KG1 (cell line): ENCODE measurements at places on chromosomes 1 and 21.

- peak; percentile 42 for DNase-seq
These were observed 218.7 kb upstream of the COA6 start for GRCh38 chr1:234154320-234155251.

DNA sequence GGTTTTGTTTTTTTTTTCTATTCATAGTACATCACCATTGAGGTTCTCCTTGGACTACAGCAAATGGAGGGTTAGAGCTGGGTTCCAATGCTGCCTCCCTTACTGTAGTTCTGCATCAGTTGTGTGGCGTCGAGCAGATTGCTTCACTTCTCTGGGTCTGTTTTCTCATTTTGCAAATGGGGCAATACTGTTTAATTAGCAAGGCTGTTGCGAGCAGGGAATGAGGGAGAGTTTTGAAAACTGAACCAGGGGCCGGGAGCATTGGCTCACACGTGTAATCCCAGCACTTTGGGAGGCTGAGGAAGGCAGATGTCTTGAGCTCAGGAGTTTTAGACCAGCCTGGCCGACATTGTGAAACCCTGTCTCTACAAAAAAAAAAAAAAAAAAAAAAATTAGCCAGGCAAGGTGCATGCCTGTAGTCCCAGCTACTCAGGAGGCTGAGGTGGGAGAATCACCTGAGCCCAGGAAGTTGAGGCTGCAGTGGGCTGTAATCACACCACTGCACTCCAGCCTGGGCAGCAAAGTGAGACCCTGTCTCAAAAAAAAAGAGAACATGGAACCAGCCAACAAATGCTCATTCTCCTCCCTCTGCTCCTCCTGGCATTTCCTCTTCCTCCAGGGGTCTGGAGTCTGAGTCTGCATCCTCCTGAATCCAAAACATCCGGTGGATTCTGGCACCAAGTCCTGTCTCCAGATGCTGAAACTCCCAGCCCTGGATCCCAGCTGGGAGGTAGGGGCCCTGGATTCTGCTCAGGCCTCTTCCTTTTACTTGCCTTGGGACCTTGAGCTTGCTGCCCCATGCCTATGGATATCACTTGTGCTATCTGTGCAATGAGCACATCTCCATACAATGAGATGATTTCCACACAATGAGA lies 3.7 kb upstream of the PLOD1 start:
- DNase-seq = no peak

GRCh38 chr1:235207209-235207565 lies 46.1 kb upstream of the RBM34 start:
- no peak for DNase-seq

- no peak for DNase-seq
These were observed 49.6 kb downstream of the TNFRSF8 start for GRCh38 chr1:12112711-12113161.

DNA sequence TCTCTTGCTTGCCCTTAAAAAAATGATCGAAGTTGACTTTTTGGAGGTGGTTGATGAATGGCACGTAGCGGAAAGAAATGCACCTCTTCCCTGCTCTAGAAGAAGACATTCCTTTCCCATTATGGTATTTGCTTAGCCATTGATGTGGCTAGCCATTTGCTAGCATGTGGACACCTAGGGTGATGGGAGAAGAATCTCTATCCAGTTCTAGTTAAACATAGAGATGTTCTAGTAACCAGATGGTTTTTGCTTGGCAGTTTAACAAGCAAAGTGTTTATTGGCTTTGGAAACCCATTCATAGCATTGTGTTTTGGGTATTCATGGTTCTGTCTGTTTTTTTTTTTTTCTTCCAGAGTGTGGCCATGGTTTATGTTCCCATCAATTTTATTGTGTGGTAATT lies 78.9 kb downstream of the KCNJ6 start:
- no peak for DNase-seq

GRCh38 chr1:26784023-26784871 lies 3.5 kb upstream of the PIGV start:
- DNase-seq = no peak

DNA sequence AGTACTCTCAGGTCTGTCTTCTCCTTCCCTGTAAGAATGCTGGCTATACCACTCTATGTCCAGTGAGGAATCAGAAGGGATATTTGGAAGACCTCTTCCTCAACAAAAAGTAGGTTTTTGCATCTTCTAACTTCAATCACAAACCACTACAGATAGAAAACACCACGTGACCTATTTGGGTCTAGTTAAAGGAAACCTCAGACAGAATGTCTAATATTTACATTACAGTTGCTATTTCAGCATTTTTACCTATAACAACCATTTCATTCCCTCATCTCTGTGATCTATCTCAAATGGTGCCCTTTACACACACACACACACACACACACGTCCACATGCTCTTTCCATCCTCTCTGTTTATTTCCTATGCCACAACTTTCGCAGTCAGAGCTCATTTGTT lies 7.9 kb upstream of the ADORA3 start:
- DNase-seq = no peak

- DNase-seq = no peak
These were observed 70.5 kb downstream of the CD34 start for GRCh38 chr1:207840380-207840779.

- no peak for DNase-seq
These were observed 58.9 kb upstream of the TLR5 start for GRCh38 chr1:223201967-223202366.

GRCh38 chr1:47631411-47631995 lies 193.7 kb downstream of the FOXD2 start:
- DNase-seq = no peak

DNA sequence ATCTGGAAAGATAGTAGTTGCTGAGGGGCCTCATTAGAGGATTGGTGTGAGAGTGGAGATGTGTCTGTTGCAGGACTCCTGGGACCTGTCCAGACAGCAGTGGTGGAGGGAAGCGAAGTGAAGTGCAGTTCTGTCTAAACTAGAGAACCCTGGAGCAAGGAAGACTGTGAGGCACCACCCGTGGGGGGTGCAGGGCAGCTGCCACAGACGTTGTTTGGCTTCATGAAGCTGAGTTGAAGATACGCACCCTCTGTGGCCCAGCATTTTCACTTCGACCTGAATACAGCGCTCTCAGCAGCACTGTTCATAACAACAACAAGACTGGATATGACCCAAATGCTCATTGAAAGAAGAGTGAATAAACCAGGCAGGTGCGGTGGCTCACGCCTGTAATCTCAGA lies 29.3 kb downstream of the ABCG1 start:
- no peak for DNase-seq

DNA sequence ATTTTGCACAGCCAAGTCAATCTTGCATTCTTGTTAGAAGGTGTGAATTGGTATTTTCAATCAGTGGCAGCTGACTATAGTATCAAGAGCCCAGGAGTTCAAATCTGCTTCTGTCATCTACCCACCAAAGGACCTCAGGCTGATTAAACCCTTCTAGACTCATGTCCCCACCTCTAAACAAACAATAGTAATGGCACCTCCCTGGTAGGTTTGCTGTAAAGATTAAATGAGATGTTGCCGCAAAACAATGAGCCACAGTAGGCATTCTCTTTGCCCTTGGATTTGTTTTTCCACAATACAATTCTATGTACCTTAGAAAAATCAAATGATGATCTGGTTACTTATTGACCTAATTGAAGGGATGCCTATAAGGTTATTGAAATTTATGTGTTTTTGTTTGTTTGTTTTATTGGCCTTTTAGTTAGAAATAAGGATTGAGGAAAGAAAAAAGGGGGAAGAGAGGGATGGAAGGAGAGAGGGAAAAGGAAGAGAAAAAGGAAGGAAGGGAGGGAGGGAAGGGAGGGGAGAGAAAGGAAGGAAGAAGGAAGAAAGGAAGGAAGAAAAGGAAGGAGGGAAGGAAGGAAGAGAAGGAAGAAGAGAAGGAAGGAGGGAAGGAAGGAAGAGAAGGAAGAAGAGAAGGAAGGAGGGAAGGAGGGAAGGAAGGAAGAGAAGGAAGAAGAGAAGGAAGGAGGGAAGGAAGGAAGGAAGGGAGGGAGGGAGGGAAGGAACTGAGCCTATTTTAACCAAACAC lies 110.7 kb downstream of the ETS2 start:
- DNase-seq = no peak

GRCh38 chr1:32182060-32182459 lies 2.6 kb downstream of the TXLNA start:
- no peak for DNase-seq

GRCh38 chr1:98054786-98055185 lies 134.0 kb upstream of the DPYD start:
- no peak for DNase-seq

DNA sequence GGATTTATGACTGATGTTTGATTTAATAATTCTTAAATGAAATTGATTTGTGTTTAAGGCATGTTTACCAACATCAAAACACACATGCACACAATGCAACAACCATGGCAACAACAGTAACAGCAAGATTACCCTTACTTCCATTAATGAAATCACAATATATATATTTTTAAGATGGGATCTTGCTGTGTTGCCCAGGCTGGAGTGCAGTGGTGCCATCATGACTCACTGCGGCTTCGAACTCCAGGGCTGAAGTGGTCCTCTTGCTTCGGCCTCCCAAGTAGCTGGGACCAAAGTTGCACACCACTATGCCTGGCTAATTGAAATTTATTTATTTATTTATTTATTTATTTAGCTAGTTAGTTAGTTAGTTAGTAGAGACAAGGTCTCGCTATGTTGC lies 27.7 kb downstream of the NEK7 start:
- DNase-seq = no peak

GRCh38 chr21:40668555-40669275 lies 178.2 kb downstream of the DSCAM start:
- no peak for DNase-seq

- no peak for DNase-seq
These were observed 4.0 kb upstream of the HSD3B2 start for GRCh38 chr1:119410961-119411360.

GRCh38 chr1:232705815-232706575 lies 76.1 kb upstream of the SIPA1L2 start:
- DNase-seq = no peak

DNA sequence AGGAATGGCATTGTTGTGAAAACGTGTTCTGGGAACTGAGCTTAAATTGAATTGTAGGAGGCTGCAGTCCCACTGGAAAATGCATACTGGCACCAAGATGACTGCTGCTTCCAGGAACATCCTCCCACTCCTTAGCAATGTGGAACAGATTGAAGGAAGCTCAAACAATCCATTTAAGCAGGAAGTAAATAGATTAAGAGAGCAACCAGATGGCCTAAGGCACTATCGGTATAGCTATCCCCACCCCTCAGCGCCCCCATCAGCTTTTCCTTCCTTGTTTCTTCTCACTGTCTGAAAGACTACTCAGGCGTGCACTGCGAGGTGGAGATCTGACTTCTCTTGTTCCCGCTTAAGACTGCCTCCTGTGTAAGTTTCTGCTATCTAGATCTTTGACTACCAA lies 4.0 kb upstream of the IFI16 start:
- DNase-seq = no peak

DNA sequence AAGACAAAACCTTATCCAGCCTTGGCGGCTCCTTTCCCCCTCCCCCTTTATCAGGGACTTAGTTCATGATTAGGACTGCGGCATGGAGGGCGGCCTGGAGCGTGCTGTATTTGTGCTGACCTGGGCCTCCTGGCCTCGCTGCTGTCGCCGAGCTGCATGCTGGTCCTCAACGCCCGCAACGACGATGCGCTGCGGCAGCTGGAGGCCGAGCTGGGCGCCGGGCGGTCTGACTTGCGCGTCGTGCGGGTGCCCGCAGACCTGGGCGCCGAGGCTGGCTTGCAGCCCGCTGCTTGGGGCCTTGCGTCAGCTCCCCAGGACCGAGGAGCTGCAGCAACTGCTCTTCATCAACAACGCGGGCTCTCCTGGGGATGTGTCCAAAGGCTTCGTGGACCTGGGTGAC lies 70.9 kb downstream of the TM2D1 start:
- no peak for DNase-seq

GRCh38 chr1:109392037-109392787 lies 5.5 kb downstream of the SORT1 start:
- DNase-seq = no peak

DNA sequence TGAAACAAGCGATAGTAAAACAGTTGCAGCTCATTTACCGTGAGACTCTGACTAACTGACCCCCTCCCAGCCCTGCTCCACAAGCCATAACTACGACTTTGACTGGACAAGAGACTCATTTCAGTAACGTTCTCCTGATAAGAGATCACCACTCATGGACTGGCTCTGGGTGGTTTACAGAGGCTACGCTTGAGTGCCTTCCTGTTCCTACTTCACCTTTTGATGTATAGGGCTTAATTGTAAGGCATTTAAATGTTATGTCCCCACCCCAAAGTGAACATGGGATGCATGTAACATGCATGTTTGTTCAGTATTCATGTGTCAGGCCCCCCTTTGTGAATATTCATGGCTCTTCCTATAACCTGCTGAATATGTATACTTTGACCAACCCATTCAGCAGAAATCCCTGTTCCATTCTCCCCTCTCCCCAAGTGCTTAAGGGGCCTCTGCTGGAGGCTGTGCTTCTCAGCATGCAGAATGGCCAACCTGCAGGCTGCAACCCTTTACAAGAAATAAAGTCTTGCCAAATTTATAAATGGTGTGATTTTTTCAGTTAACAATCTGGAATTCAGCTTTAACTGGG lies 50.7 kb upstream of the SPOCD1 start:
- no peak for DNase-seq

- DNase-seq = no peak
These were observed 393 bp downstream of the BLZF1 start for GRCh38 chr1:169368406-169368769.

GRCh38 chr1:222045786-222046185 lies 303.9 kb upstream of the DUSP10 start:
- DNase-seq = no peak

GRCh38 chr1:19091196-19091953 lies 118.7 kb downstream of the UBR4 start:
- no peak for DNase-seq

- no peak for DNase-seq
These were observed 35.1 kb upstream of the GUCA2B start for GRCh38 chr1:42118125-42118524.

DNA sequence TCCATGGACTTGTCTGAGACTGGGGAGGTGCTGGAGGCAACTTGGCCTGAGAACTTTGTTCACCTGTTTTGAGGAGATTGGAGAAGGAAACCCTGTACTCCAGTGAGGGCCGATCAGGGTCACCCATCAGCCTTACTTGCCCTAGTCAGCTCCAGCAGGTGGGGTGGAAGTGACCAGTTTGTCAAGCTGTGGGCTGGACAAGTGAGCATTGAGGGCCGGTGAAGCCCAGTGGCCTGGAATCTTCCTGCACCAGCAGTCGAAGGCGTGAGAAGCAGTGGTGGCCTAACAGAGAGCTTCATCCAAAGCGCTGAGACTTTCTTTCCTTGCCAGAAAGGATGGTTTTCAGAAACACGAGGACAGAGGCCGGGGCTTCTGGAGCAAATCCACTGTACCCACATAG lies 9.6 kb downstream of the SLC37A1 start:
- no peak for DNase-seq

GRCh38 chr1:204989266-204990058 lies 53.5 kb upstream of the CNTN2 start:
- DNase-seq = peak; percentile 70

DNA sequence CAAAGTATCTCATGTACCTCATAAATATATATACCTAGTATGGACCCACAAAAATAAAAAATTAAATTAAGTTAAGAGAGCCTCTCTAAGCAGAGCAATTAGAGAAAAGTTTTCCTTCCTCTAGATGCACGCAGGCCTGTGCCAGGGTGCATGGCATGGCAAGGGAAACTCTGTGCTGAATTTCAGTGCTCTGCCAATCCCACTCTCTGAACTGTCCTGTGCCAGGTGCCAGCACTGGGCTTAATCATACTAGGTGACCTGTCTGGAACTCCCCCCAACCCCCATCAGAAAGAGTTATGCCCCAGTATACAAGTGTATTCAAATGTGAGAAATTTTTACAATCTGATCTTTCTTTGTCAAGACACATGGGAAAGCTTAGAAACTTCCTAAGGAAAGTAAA lies 10.4 kb upstream of the LAMC2 start:
- no peak for DNase-seq
